ENCODE measurements at places on chromosomes 11 and 22. TPM values are rescaled to one million over a fixed set of nuclear protein-coding genes. Genes with fewer than 3 reads are reported as not detected.

The DEFB131B gene
- not detected for total RNA-seq

The KIF18A gene
- 35.1 TPM for total RNA-seq

The FXYD6 gene
- not detected for total RNA-seq

The C22orf31 gene
- not detected for total RNA-seq

The SCN3B gene
- total RNA-seq, result 0.09 TPM

The TMPRSS6 gene
- not detected for total RNA-seq

The CD3G gene
- not detected for total RNA-seq

The RAD9A gene
- total RNA-seq, result 4.2 TPM

The NNMT gene
- 3.6 TPM for total RNA-seq

The TEX12 gene
- not detected for total RNA-seq

The RBFOX2 gene
- 54.4 TPM for total RNA-seq

The ART1 gene
- total RNA-seq, result not detected

The SCUBE2 gene
- not detected for total RNA-seq

The KRTAP5-1 gene
- not detected for total RNA-seq

DNA sequence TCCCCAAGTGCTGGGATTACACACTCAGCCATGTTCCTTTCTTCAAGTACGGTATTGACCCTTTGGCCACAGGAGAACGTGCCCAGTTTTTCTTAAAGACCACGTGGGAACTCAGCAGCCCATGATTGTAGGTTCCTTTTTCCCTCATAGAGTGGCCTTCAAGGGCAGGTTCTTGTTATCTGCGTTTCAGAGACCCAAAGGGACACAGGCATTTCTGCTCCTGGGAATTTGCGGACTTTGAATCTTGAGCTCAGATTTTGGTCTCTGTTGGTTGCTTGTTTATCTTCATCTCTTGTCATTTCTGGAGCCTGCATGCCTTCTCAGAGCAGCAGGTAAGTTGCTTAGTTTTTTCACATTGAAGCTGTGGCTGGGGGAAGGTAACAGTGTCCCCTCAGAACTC, 12.0 kb downstream of the MARK2 start:
- no peak for DNase-seq

DNA sequence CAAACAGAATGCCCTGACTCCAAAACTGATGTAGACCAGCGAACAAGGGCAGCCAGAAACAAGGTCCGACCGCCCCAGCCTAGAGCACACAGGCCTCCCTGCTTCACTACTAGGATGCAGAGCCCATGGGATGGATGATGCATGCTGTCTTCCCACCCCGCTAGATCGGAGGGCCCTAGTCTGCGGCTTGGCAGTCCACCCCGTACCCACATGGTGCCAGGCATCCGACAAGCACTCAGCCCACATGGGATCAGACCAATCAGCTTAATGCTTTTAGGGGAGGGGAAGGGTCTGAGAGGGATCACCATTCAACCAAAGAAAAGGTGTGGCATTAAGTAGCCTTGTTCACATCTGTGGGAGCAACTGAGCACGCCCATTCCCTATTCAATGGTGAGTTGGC, 30.6 kb downstream of the PISD start:
- no peak for DNase-seq

DNA sequence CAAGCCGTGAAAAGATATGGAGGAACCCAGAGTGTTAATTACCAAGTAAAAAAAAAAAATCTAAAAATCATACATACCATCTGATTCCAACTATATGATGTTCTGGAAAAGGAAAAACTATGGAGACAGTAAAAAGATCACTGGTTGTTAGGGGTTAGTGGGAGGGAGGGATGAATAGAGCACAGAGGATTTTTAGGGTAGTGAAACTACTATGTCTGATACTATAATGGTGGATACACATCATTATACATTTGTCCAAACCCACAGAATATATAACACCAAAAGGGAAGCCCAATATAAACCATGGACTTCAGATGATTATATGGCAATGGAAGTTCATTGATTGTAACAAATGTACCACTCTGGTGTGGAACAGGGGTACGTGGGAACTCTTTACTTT, 74.1 kb downstream of the ENTHD1 start:
- no peak for DNase-seq

GRCh38 chr22:27212617-27213177, 555.3 kb downstream of the MIAT start:
- DNase-seq, result peak; percentile 81

DNA sequence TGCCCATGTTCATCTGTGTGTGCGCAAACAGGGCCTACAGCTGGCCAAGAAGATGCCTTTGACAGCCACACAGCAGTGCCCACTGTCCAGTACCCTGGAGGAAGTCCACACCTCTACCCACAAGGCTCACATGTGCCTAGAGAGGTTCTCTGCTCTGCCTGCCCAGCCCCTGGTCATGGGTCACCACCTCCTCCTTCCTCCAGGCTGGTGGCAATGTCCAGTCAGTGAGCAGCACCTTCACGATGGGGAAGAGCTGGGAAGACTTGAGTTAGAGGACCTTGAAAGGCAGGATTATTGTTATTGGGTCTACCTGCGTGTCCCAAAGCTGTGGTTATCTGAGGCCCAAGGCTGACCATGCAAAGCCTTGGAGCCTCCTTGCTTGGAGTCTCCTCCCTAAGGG, 28.4 kb upstream of the TTC12 start:
- no peak for DNase-seq

- DNase-seq, result no peak
These were observed 761.9 kb downstream of the DLG2 start for GRCh38 chr11:84865257-84865656.

- no peak for DNase-seq
These were observed at the start of gene OR2AG2 for GRCh38 chr11:6771926-6772893. OR2AG2 (minus strand) TSS chr11:6771976; CDS start chr11:6768957, 3,019 bp downstream.

DNA sequence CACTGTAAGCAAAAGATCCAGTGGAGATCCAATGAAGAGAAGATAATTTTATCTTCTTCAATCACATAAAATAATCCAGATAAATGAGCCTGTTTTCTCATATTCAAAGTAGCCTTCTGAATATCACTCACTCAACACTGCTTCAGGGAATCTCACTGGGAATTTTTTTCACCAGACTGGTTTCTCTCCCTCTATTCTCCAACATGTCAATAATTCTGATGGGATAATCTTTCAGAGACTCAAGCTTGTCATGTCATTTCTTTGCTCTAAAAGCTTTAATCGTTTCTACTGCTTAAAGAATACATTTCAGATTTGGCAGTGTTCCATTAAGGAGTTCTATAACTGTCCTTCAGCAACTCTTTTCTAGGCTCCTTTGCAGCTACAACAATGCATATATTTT, 16.3 kb downstream of the CNTN5 start:
- DNase-seq, result no peak

- no peak for DNase-seq
These were observed 2.0 kb downstream of the PARVG start for GRCh38 chr22:44182588-44183286.

GRCh38 chr22:44597616-44598015, 99.6 kb upstream of the RTL6 start:
- no peak for DNase-seq

- DNase-seq, result no peak
These were observed 38.1 kb downstream of the GNB1L start for GRCh38 chr22:19816372-19817119.

GRCh38 chr11:122847466-122847865, 9.2 kb downstream of the CRTAM start:
- DNase-seq, result no peak

GRCh38 chr11:65317025-65317786, 2.5 kb downstream of the CDC42EP2 start:
- DNase-seq, result no peak

- DNase-seq, result no peak
These were observed 720.6 kb upstream of the ANO5 start for GRCh38 chr11:21472261-21472660.

DNA sequence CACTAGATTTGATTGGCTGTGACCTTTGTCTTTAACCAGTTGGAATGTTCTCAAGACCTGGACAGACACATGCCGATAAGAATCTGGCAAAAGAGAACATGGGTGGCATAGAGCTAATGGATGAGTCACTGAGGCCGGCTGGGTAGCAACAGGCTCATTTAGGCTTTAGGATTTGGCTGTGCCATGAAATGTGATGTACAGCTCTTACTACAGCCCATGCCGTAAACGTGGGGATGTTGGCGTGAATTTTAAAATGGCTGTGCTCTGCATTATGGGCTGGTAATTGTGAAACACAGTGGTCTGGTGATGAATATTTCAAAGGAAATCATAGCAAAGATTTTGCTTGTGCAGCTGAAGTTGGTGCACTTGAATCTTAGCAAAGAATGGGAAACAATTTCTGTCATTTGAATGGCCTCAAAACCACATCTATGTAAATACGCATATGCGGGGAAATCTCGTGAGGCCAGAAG, 332.4 kb downstream of the TBC1D22A start:
- DNase-seq, result no peak

- no peak for DNase-seq
These were observed 6.4 kb downstream of the BAIAP2L2 start for GRCh38 chr22:38104084-38104483.

GRCh38 chr11:117210620-117211019, 11.4 kb downstream of the TAGLN start:
- no peak for DNase-seq

- no peak for DNase-seq
These were observed 111.1 kb downstream of the TP53I11 start for GRCh38 chr11:44839458-44840084.

DNA sequence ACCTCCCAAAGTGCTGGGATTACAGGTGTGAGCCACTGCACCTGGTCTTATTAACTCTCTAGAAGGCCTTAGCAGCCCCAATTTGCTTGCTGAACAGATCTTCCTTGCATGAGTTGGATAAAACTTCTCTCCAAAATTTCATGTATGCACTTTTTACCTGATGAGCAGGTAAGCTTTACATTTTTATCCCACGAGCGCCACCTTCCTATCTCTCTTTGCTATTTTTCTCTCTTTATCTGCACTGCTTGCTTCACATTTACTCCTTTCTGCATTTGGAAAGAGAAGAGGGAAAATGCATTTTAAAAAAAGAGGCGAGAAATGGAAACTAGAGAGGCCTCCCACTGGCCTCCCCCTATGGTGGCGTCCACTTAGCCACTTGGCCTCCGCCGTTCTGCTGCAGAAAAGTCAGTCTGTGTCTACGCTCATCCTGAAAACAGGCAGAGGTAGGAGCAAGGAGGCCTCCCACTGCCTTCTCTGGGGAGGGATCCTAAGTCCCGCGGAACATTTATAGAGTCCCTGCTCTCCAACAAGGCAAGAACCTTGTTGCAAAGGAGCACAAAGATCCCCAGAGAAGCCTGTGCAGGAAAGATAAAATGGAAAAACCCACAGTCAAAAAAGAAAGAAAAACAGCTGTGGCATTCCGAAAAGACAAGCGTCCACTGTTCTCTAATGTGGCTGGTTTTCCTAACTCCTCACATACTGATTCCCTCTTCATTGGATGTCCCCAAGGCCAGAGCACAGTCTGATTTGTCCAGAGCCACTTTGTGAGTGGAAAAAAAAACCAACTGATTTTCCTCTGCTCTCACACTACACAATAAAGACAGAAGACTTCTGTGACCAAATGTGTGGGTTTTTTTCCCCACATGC, 62.2 kb upstream of the INCENP start:
- no peak for DNase-seq

DNA sequence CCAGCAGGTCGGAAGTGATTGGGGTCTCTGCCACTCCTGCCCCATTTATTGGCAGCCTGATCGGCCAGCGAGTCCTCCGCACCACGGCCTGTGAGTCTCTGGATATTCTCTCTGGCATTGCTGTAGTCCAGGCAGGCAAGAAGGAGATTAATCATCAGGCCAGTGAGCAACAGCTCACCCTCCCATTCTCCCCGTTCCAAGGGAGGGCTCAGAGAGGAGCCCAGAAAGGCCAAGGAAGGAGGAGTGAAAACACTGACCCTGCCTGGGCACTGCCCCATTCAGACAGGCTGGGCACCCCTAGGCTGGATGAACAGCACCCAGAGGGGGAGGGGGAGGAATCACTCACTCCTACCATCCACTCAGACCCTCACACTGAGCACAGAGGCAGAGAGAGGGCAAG, 3.1 kb downstream of the SAA2 start:
- DNase-seq, result no peak

DNA sequence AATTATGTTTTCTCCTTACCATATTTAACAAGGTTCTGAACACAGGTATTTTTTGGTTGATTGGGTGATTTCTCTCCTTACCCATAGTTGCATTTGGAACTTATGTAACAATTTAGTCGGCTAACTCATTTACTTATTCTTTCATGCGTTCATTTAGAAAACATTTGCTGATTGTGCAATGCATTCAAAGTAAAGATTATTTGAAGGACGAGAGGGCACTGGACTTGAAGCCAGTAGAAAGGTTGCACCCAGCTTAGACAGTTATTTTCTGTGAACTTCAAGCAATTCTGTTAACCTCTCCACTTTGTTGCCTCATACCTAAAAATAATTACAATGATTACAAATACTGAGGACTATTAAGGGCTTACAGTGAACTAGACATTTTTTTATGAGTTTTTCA, 769.6 kb downstream of the LRRC4C start:
- DNase-seq, result no peak

GRCh38 chr11:110522471-110522870, 92.7 kb downstream of the FDX1 start:
- no peak for DNase-seq

DNA sequence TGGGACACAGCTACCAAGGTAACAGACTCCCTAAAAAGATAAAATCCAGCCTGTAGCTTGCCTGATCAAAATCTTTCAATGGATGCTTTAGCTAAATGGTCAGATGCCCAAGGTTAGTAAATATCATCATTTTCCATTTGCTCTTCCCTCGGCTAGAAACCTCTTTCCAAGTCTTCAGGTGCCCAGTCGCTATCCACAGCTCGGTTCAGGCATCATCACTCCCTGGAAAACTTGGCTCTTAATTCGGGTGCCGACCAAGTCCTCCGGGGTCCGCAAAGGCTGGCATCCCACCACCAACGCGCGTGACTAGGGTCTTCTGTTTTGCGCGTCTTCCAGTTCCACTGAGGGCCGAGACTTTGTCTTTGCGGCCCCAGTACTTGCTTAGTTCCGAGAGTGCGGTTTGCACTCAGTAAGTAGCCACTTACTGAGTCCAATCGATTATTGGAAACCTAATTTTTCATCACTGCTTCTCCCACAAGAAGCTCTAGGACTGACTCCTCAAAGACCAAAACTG, 44.3 kb downstream of the OR4D9 start:
- no peak for DNase-seq

GRCh38 chr11:36478700-36479329, 31.3 kb downstream of the TRAF6 start:
- peak; percentile 18 for DNase-seq
